ENCODE measurements at places on chromosomes 12 and 14. TPM values are rescaled to one million over a fixed set of nuclear protein-coding genes. Genes with fewer than 3 reads are reported as not detected.

Gene SLC10A1
- total RNA-seq = not detected

Gene ITGB7
- not detected for total RNA-seq

Gene ARHGAP9
- 2.2 TPM for total RNA-seq

Gene DNAAF2
- total RNA-seq = 5.5 TPM

Gene CDK4
- total RNA-seq = 141 TPM

Gene LDHB
- total RNA-seq = 703 TPM

Gene SDR9C7
- total RNA-seq = not detected

All from epithelial cell of alveolus of lung (primary cell).